ENCODE measurements at places on chromosomes 11 and 22.

DNA sequence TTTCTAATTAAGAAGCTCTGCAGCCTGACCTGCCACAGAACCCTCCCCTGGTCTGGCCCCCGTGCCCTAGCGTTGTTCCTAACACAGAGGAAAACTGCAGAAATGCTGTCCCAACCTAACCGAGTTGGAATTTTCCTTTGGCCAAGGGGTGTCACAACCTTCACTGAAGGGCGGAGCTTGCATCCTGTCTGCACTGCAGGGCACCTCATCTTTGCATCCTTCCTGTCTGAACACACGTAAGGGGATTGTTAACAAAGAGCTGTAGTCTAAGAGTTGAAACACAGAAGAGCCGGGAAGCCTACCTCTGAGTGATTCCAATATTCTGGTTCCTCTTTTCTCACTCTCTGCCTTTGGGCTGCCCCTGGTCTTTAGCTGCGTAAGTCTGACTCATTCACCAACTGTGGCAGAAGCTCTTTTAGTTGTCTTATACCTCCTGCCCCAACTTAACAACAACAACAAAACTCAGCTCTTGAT is 1.6 kb downstream of the DIXDC1 start:
- no peak for DNase-seq

DNA sequence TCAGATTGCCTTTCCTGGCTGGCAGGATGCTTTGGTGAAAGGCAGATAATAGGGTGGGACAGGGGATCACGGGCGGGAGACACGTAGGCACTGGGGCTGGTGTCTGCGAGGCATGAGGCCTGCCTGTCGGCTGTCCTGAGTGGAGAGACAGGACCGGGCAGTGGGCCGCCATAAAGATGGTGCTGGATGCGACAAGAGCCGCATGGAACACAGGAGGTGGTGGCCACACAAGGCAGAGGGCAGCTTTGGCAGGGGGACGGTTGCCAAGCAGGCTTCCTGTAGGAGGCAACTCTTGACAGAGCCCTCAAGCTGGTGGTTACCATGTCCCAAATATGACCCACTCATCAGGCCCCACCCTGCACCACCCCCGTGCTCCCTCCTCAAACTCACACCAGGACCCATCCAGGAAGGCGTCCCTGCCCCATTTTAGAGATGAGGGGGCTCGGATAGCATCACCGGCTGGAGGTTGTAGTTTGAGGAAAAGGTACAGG is 4.9 kb upstream of the PPARA start:
- DNase-seq = no peak

DNA sequence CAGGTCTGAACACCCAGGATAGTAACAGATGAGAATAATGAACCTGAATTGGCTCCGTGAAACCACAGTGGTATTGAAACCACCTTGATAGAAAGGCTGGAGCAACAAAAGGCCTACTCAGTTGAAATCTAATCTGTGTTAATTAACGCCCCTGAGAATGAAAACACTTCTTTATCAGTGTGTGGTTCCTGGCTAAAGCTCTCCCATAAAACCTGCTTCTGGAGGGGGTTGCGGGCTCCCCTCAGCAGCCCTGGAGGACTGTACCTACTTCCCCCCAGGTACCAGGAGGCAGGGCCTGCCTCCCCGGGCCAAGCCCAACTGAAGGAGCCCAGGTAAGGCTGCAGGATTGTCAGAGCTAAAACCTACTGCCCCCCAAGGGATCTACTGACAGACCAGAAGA is 54.6 kb downstream of the PLEKHA7 start:
- no peak for DNase-seq

- DNase-seq = no peak
Measured at GRCh38 chr11:8315954-8316353, 52.3 kb upstream of the LMO1 start.

GRCh38 chr11:117832511-117832910 is 8.0 kb upstream of the FXYD2 start:
- no peak for DNase-seq

- no peak for DNase-seq
Measured at GRCh38 chr11:118068206-118068944, 8.5 kb upstream of the TMPRSS4 start.

DNA sequence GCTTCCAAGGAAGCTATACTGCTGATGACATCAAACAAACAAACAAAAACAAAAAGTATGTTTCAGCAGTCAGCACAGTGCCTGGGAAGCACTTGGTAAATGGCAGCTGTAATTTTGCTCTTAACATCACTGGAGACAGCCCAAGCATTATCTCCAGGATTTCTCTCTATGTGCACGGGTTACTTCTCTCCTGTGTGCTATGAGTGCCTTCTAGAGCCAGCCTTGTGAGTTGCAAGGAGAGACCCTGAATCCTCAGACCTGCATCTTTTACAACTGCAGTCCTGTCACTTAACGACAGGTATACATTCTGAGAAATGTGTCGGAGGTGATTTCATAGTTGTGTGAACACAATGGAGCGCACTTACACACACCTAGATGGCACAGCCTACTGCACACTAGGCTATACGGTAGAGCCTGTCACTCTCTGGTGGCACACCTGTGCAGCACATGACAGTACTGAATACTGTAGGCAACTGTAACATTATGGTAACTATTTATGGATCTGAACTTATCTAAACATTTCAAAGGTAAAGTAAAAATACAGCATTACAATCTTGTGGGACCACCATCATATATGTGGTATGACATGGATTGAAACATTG is 662.5 kb upstream of the B3GAT1 start:
- DNase-seq = no peak

DNA sequence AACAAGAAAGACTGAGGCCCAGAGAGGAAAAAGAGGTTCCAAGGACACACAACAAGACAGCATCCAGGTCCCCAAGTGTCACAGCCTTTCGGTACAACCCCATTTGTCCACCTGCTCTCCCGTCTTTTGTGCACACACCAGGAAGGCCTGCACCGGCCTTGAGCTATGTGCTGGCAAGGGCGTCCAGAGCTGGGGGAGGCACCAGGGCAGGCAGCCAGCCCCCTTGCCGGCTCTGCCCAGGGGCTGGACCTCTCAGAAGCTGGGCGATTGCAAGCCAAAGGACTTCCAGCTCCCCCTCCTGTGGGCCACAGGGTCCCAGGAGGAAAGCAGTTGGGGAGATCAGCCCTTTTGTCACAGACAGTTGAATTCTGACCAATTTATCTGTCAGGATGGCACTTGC is 210.5 kb downstream of the MN1 start:
- no peak for DNase-seq

DNA sequence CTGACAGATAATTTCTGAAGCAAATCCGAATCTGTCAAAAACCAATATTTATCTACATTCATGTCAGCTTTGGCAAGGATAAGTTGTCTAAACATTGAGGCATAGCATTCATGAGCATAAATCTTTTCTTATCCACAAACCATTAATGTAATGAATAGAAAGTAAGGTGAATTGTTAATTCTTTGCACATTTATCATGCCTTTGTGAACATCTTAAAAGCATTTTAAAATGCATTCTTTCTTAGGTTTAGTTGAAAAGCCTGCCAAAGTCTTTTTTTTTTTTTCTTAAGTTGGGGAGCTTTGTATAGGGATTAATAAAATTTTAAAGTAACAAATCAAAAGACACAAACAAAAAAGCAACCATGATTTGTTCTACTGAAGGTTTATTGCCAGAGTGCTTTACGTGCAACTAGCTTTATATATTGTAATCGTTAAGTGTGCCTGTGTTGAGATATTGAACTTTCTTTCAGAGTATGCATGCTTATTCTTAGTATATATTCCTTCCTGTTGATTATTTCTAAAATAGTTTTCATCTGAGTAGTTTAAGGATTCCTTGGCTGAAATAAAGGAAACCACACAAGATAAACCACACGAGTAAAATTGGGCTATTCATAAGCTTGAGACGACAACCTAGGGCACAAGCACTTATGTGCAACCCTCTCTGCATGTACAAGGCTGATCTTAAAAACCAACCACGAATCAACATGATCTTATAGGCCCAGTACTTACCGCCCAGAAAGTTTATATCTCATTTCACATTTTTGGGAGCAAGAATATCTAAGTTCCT is 1110.9 kb upstream of the CNTN5 start:
- no peak for DNase-seq

DNA sequence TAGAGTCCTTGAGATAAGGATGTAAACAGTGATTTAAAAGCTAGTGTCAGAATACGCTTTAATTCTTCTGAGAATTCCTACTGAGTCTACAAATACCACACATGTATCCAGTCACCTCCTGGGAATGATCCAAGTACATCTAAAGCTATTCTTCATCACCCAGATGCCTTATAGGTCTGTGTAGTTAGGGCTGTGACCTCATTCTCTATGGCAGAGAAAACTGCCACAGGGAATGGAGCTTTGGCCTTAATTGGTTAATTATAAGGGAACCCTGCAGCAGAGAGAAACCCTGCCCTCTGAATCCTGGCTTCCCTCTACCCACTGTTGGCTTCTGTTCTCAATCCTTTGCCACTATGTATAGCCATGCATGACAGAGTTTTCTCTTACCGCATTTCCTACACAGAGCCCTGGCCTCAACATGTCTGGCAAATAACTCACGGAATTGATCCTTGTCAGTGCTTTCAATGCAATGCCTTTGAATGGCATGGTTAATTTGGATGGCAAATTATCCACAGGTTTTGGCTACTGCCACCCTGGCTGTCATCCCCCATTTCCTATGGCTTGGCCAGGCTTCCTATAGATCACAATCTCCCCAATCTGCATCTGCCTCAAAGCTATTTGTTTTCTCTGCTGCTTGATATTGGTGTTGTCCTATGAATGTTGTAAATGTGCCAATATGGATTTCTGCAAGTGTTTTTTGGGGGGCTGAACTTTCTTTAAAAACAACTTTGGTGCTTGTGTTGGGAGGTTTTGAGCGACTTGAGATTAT is 2.9 kb downstream of the DIXDC1 start:
- DNase-seq = no peak

- DNase-seq = no peak
Measured at GRCh38 chr22:20084547-20085413, 4.7 kb downstream of the DGCR8 start.
